ENCODE measurements at places on chromosomes 1 and 21.
A peak's percentile ranks its signal among the peaks of the same experiment; 100 is the strongest.

GRCh38 chr1:57492586-57493226 lies 68.8 kb upstream of the DAB1 start:
- no peak for DNase-seq

DNA sequence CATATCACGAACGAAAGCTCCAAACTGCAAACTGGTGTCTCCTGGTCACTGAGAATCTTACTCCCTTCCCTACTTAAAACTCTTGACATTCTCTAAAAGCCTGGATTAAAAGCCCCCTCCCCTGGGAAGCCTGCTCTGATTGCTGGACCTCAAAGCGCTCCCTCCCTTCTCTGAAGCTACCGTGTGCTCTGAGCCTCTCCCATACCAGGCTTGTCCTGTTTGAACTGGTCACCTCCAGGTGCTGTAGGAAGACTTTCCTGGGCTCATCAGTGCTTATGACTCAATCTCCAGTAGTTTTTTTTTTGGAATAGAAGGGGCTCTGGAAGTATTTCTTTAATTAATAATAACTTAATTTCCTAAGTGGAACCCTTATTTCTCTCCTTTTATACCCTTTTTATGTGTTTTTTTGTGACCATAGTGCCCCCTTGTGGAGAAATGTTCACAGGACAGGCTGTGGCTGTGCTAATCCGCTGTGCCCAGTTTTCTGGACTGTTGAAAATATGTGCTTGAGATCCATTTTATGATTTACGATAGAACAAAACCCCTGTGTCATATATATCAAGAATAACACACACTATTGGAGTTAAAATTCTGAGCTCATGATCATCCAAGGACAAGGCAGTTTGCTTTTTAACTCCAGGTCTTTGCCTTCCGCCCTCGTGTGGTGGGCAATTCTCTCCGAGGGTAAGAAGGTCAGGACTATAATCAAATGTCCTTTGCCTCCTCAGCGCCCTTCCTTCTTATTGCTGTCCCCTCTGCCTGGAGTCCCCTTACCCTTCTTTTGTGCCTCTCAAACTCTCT lies 16.9 kb downstream of the MTARC1 start:
- no peak for DNase-seq

DNA sequence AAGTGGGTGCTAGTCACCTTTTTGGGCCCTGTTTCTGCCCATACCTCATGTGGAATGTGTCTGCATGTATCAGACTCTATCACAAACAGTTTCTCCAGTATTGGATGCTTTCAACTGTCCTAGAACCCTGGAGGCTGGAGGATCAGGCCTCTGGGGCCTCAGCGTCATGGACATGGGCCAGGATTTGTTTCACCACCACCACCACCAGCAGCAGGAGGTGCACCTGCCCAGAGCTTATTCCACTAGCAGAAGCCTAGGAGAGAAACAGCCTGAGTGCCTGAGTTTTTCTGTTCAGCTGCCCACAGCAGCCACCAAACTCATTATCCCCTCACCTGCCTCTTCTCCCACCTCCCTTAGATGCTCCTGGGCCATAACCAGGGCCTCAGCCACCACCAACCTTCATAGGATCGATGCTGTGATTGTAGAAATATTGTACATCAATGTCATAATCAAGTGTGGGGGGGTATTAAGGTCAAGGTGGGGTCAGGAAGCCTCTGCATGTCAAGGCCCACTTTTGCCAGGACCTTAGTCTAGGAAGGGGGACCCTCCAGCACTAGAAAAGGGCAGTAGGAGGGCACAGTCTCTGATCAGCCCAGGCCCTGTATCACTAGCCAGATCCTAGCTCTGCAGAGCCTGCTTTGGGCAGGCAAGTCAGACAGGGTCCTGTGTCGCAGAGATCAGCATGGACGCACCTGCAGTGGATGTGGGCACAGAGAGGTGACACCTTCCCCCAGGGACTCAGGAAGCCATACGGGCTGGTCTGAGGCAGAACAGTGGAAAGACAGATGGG lies 9.3 kb downstream of the DMAP1 start:
- DNase-seq: no peak

DNA sequence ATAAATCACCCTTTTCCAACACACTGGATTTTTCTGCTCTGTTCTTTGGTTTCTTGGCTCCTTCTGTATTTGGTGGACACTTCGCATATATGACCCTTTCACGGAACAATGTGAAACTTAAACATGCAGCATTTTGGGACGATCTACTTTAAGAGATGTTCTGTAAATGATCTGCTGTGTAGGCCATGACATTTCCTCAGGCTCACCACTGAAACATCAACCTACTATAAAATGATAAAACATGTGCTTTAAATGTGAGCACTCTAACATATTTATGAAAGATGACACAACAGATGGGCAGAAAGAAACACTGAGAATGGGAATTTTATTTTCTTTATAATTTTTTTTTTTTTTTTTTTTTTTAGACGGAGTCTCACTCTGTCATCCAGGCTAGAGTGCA lies 316.3 kb upstream of the GREM2 start:
- no peak for DNase-seq

DNA sequence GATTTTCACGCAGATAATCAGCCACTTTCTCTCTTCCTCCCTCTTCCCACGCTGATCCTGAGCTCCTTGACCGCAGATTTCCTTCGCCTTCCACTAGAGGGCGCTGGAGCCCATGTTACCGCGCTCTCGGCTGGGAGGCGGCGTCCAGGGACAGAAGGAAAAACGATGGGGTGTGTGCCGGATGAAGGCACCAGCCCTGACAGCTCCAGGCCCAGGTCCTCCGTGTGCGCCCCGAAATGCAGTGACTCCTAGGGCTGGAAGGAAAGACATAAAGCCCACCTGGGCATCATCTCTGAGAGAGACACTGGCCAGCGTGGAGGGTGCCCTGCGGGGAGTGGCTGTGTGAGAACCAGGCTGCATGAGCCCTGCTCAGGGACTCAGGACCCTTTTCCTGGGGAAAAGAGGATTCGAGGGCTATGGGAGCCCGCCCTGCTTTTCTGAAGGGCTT lies 44.9 kb upstream of the CYP2J2 start:
- peak; percentile 3 for DNase-seq

- DNase-seq: peak; percentile 69
Observed at GRCh38 chr1:100038660-100039287, 69.0 kb downstream of the SLC35A3 start.

DNA sequence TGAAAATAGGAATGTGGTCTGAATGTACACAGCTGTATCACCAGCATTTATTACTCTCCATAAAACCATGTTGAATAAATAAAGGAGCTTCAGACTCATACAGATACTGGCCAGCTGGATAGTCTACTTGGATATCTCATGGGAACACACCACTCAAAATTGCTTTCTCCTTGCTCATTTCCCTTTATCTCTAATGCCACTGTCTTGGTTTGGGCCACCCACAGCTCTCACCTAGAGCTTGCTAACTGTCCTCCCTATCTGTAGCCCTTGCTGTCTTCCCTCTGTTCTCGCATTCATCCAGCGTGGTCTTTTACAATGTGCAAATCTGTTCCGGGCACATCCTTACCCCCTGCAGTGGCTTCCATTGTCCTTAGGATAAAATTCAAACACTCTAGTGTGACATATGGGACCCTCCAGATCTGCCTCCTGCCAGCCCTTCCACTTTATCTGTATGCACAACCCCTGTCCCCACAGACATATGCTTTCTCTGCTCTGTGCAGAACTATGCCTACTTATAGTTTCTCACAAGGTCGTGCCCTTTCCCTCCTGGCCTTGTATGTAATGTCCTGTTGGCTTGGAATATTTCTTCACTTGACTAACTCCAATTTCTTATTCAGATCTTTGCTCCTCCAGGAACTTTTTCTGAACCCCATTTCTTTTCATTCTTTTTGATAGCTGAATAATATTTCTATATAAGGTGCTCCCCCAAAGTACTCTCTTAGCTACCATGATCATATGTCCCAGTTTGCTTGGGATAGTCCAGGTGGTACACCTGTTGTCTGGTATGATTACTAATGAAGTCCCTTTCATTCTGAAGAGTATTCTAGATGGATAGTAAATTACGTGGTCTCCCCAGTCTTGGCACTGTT lies 2.9 kb downstream of the FLVCR1 start:
- no peak for DNase-seq

GRCh38 chr21:29271927-29272333 lies 26.8 kb upstream of the BACH1 start:
- no peak for DNase-seq

DNA sequence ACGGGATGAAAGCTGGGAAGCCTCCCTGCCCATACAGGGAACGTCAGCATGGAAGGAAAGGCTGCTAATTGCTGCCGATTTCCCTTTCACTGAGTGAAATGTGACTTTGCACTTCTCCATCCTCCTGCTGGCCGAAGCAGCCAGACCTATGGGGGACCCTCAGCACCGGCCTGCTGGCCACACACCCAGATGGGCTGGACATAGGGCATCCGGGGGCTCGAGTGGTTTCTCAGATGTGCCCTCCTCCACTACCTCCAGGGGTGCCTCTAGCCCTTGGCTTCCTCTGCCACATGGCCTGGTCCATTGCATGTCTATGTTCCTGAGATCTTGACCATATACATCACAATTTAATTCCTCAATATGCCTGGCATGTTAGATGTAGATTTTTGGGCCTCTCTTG lies 79.7 kb downstream of the LRRN2 start:
- no peak for DNase-seq

DNA sequence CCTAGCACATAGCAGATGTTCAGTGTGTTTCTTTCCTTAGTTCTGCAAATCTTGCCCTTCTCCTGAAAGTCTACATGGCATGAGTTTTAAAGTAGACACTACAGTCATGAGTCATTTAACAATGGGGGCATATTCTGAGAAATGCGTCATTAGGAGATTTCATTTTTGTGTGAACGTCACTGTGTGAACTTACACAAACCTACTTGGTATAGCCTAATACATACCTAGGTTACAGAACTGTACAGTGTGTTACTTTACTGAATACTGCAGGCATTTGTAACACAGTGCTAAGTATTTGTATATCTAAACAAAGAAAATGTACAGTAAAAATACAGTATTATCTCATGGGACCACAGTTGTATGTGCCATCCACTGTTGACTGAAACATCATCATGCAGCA lies 10.0 kb downstream of the TTF2 start:
- DNase-seq: no peak

DNA sequence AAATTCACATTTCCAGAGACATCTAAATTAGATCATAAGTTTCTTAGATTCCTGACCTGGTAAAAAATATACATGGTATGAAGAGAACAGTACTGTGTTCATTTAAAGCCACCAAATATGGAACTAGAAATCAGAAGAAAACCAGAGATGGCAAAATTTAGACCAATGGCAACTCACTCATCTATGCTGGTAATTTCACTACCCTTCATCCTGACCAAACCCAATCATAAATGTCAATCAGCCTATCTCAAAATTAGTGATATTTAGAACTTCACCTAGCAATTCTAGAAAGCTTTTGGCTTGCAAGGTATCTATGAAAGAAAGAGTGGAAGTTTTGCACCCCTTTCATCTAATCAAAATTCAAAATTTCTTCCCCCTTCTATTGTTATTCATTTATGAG lies 107.7 kb downstream of the NIBAN1 start:
- no peak for DNase-seq

- no peak for DNase-seq
Observed at GRCh38 chr1:65422241-65423203, 2.1 kb downstream of the LEPR start.

- no peak for DNase-seq
Observed at GRCh38 chr21:39645331-39645730, 32.6 kb downstream of the B3GALT5 start.

DNA sequence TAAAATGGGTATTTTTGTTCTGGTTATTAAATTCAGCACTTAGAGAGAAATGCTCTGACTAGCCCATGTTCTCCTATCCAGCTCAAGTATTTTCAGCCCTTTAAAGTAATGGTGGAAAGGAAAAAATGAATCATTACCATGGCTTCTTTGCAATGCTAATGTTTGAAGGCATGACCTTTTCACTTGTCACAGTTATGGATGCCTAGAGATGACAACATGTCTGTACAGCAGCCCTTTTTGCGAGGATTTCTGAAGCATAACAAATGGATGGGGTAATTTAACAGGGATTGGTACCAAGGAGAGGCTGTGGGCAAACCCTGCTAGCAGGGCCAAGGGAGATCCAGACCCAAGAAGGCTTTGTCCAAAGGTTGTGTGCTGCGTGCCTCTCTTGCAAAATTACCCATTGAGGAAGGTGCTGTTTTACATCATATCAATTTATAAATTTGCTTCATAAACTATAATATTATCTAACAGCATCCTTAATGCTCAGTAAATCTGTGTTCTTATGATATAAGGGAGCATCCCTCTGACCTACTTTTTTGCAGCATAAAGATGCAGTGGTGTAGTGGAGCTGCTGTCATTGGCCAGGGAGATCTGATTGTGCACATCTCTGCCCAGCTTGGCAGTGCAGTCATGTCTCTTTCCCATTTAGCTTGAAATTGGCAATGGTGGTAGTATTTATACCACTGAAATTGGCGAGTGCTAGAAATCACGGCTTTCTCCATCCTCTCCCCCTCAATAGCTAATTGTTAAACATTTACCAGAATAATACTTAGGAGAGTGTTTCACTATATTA lies 327.1 kb downstream of the PCP4 start:
- DNase-seq: no peak

- DNase-seq: no peak
Observed at GRCh38 chr1:88892357-88892877, 1.1 kb upstream of the GTF2B start.

GRCh38 chr1:220727519-220727918 lies 20.6 kb upstream of the MTARC2 start:
- no peak for DNase-seq

DNA sequence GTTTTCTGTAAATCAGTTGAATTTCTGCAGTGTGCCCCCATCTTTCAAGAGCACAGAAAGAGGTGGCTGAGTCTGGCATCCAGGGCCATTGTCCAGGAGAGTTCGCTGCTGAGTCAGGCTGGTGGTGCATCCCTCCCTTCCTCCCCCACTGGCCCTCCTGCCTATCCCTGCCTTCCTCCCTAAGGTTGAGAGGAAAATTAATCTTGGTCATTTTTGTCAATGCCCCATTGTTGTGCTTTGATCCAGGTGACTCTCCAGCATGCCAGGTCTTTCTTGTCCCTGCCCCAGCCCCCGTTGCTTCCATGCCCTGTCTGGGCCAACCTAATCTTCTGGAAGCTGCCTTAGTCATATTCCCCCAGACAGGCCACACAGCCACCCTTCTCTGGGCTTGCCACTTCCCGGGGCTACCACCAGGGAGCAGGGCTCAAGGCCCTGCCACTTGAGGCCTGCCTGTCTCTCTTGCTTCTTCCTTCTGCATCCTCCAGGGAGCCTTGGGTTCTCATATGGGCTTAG lies 26.6 kb downstream of the PROK1 start:
- DNase-seq: no peak

DNA sequence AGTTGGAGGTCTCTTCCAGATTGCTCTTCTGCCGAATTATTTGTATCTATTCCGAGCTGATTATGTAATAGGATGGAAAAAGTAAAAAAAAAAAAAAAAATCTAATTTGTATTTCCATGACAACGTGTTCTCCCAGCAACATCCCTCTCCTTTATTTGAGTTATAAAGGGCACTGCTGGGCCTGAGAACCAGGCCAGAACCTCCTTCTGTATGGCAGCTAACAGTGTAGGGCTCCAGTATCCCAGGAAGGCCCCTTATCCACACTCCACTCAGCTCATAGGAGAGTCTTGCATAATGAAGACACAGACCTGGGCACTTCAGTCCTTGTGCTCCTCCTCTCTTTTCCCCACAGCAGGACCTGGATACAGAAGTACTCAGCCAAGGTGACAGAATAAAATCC lies 3.7 kb upstream of the IPO9 start:
- DNase-seq: no peak

- DNase-seq: no peak
Observed at GRCh38 chr1:156320560-156320959, 17.5 kb downstream of the CCT3 start.

- no peak for DNase-seq
Observed at GRCh38 chr1:226209307-226210059, 14.0 kb upstream of the MIXL1 start.

Data from effector CD4-positive, alpha-beta T cell (primary cell).